ENCODE measurements at places on chromosomes 3 and 15.

DNA sequence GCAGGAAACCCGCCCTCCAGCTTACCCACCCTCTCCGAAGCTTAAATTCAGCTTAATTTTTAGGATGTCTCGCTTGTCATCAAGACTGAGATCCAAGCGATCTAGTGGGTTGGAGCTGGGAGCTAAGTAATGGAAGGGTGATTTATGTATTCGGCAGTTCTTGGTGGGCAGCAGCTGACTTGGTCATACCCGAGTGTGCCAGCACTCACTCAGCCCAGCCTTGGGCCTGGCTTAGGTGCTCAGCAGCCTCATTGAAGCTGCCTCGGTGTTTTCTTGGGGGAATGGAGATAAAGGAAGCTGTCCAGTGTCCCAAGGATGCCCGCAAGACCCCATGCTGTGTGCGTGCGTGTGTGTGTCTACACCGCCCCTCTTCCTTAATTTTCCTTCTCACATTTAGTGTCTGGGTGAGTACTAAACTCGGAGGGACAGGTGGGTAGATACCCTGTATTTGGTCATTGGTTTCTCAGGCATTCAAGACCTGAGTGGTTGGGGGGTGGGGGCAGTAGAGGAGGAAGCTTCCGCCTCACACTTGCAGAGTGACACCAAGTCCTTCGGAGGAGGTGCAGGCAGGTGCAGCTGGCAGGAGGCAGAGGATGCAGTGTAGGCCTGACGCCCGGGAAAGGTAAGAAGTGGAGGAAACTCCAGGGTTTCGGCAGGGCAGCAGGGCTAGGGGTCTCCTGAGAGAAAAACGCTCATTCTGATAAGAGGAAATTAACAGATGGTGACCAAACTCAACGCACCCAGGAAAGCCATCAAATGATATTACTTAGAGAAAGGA is 92.8 kb downstream of the PCSK6 start:
- DNase-seq: no peak

GRCh38 chr3:56366641-56367162 is 101.6 kb downstream of the ERC2 start:
- DNase-seq: no peak

DNA sequence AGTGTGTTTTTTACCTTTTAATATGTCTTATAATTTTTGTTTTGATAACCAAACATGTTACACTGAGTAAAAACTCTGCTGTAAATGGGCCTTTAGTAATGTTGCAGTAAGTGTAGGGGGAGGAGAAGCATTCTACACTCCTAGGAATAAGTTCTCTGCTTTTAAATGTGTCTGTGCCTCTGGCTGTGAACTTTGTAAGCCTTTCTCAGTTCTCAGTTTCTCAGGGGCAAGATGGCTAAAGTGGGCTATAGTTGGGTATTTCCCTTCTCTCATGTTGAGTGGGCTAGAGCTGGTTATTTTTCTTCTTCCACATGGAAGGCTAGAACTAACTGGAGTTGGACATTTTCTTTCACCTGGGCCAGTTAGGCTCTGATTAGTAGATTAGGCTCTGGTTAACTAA is 75.3 kb upstream of the NUDT16 start:
- no peak for DNase-seq

DNA sequence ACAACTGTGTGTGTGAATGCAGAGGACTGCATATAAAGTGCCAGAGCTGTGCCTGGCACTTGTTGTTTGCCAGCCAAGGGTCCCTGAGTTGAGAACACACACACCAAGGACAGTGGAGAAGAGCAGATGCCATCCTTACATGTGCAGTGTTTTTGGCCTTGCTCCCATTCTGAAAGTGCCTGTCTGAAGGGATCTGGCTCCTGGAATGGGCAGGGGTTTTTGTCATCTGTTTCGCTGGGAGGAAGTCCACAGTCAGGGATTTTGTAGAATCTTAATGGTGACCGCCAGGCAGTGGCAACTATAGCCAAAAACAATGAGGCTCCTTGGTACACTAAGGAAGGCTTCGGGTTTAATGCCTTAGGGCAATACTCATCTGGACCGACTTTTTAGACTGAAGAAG is 63.7 kb downstream of the DUT start:
- DNase-seq: no peak

DNA sequence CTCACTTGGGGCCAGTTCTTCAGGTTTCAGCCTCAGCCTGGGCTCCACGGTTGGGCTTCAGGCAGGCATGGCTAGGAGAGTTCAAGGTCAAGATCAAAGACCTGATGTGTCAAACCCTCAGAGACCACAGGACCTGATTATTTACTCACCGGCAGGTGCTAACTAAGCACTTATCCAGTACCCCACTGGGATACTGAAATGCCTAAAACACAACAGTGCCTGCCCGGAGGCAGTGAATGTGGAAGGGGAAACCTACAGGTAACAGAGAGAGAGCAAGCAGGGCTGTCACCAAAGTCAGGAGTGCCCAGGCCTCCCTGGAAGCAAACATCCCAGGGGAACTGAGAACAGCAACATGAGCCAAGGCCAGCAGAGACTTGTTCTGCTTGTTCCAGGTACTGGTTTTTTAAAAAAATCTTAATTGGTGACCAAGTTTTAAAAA is 6.7 kb downstream of the IDH2 start:
- no peak for DNase-seq

DNA sequence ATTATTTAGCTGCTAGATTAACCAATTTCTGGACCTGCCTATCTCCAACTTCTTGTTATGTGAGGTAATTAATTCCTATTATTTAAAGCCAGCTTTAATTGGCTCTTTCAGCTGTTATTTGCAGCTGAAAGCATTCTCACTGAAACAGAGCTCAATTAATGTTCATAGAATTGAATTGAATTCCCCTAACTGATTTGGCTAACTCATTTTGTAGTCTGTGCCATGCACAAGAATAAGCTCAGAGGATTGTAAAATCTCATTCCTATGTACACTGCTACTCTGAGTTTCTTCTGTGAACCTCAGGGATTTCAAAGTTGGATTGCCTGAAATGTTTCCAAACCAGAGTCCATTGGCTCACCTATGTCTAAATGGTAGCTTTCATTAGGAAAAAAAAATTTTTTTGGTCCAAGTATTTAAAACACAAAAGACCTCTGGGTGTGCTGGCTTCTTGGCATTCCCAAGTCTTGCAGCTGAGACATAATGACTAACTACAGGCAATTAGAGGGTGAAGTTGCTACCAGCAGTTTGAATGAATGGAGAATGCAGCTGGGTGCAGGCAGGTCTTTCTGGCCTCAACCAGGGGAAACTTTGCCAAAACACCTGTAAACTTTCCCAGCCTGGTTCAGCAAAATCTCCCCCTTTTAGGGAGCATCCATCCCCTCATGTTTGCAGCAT is 134.3 kb downstream of the EDEM1 start:
- no peak for DNase-seq

- no peak for DNase-seq
Observed at GRCh38 chr15:96276438-96277210, 53.9 kb upstream of the NR2F2 start.

DNA sequence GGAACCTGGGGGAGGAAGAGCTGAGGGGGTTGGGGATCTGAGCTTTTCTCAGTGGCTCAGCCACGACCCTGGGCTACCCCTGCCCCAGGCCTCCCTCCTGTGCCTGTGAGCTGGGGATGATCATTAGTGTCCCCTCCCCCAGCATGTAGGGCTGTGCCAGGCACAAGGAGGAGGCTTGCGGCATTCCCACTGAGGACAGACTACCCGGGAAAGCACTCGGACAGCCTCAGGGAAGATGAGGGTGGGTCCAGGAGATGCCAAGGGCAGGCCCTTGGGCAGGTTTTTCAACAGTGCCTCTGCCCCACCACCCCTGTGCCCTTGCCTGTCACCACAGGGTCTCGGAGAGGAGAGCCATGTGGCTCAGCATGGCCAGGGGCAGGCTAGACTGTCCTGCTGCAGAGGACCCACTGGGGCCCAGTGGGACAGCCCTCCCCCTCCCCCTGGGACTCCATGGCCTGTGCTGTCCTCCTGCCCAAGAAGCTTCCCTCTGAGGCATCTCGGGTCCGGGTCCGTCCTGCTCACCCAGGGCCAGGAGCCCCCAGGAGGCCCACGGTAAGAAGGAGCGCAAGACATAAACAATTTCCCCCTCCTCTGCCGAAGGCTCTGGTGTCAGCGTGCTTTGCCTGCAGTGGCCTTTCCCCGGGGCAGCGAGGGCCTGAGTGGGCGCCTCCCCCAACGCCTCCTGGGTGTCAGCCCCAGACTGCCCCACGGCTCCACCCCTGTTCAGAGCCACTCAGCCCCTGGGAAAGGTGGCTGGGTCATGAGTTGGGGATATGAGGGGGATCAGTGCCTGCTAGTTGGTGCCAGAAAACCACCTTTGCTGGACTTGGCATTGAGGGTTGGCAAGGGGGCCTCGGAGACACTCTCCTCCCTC is 192.5 kb downstream of the GOLGA6L6 start:
- no peak for DNase-seq
